ENCODE measurements at places on chromosomes 13 and 19.

DNA sequence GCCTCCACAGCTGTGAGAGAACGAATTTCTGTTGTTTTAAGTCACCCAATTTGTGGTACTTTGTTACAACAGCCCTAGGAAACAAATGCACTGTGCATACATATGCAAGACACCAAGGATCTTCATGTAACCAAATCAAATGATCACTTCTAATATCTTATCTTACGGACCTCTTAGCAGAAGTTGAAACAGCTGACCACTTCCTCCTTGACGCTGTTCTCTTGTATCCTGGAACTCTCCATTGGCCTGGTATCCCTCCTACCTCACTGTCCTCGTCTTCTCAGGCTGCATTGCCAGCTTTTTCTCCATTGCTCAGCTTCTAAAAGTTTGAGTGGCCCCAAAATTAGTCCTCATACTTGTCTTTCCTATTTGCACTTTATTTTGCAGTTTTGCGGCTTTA, 200.4 kb downstream of the DLEU7 start:
- no peak for DNase-seq

DNA sequence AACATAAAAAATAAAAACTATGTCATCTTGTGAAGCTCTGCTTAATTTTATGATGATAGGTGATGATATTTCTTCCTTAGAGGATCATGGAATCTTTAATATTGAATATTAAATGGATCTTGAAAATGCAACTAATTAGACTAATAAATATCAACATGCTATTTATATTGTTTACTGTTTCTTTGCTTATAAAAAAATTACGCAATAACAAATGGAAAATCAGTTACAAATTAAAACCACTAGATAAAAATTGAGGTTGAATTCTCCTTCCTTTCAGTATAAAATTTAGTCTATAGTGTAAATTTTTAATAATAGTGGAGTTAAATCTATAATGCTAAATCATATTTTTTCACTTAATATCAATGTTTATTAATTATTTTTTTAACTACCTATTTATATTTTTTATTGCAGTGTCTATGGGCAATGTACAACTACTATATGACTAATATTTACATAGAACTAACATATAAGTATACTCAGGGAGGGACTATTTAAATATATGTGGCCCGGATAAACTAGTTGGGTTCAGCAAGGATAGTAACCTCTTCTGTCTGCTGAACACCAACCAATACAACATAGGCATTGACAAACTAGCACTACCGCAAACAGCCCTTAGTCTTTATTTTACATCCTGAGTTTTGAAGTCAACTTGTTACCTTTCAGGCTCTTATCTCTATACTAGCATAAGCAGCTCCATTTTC, 628.0 kb downstream of the EFNB2 start:
- DNase-seq = no peak

DNA sequence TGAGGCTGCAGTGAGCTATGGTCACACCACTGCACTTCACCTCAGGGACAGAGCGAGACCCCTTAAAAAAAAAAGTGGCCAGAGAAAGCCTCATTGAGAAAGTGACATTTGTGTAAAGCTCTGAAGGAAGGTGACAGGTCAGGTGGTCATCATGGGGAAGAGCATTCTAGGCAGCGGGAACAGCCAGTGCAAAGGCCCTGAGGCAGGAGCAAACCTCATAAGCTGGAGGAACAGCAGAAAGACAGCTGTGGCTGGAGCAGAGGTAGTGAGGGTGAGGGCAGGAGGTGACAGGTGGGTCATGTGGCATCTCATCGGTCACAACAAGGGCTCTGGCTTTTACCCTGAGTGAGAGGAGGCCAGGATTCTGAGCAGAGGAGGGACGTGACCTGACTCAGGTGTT, 64.4 kb downstream of the RYR1 start:
- no peak for DNase-seq

DNA sequence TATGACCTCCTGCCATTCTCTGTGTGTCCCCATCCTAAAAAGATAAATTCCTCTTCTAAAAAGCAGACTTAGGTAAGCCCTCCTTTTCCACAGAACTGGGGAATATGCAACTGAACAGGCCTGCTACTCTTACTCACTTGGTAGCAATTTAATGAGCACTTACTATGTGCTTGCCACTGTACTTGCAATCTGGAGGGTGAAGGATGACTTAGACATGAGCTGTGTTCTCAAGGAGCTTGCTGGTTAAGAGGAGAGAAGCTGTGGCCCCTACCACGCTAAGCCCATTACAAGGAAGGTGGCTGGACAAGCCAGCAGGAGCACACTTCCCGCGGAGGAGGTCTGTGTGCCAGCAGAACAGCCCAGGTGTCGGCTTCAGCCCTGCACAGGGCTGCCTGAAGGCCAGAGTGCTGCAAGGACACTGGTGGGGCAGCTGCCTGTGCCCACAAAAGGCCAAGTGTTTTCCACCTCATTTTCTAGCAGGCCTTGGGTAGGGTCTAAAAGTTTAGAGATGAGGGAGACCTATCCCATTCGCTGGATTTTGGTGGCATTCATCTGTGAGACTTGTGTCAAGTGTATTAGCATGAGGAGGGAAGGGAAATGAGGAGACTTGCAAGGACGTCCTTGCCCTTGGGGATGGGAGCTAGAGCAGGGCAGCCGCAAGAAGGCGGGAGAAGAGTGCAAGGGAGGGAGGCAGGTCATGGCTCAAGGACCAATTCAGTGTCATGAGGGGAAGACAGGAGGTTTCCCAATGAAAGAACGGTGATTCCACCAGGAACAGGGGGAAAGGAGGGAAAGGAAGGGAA, 52.0 kb downstream of the COL4A1 start:
- DNase-seq = no peak

GRCh38 chr13:110422913-110423688, 116.0 kb downstream of the COL4A2 start:
- DNase-seq = no peak

- DNase-seq = no peak
These were observed 21.6 kb downstream of the SLC25A30 start for GRCh38 chr13:45396533-45397095.

- DNase-seq = no peak
These were observed 528.4 kb upstream of the NBEA start for GRCh38 chr13:34413538-34414210.

DNA sequence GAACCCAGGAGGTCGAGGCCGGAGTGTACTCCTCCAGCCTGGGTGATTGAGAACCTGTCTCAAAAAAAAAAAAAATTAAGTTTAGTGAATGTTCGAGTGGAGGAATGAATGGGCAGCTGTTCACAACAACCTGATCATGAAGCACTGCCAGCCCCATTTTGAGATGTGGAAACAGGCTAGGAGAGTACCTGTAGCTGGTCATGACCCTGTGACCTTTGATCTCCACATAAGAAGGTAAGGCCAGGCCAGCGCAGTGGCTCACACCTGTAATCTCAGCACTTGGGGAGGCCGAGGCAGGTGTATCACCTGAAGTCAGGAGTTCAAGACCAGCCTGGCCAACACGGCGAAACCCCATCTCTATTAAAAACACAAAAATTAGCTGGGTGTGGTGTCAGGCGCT, 7.6 kb downstream of the RAVER1 start:
- no peak for DNase-seq

- no peak for DNase-seq
These were observed 1.7 kb downstream of the FPR1 start for GRCh38 chr19:51749979-51750378.

GRCh38 chr19:30111021-30111855, 169.2 kb downstream of the URI1 start:
- no peak for DNase-seq

- DNase-seq = peak; percentile 84
These were observed 814 bp downstream of the S1PR2 start for GRCh38 chr19:10230173-10230860.

DNA sequence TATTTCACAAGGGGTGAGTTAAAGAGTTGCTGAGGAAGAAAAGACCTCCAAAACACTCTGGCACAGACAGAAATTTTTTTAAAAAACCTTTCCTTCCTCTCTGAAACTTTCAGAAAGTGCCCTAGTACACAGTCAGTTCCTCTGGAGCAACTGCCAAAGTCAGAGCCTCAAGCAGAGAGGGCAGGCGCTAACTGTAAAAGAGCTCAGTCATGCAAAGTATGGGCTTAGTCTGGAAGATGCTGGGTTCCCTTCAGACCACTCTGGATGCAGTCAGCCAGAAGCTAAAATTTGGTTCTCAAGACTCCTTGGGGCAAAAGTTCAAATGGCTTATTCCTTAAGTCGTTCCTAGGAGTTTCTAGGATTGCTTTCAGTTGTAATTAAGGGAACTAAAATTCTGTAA, 671.6 kb downstream of the PCDH9 start:
- peak; percentile 53 for DNase-seq

DNA sequence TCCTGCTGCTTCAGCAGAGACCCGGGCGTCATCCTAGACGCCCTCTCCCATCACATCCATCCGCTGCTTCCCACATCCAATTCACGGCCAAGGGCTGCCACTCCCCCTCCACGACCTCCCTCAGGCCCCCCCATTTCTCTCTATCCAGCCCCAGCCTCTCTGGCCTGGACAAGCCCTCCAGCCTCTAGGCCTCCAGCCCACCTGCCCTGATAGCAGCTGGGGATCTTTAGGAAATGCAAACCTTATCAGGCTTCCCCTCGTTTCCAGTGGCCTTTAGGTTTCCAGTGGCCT, 51.6 kb downstream of the PEPD start:
- no peak for DNase-seq

GRCh38 chr19:35085947-35086346, 29.7 kb upstream of the FXYD3 start:
- no peak for DNase-seq

GRCh38 chr13:79403113-79403512, 2.9 kb downstream of the RBM26 start:
- no peak for DNase-seq

DNA sequence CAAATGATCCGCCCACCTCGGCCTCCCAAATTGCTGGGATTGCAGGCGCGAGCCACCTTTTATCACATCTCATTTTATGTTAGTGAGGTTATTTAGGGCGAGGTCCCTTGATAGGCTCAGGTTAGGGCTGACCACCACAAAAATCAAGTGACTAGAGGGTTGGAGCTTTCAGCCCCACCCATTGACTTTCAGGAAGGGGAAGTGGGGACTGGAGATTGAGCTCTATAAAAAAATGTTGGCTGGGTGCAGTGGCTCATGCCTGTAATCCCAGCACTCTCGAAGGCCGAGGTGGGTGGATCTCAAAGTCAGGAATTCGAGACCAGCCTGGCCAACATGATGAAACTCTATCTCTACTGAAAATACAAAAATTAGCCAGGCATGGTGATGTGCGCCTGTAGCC, 20.1 kb downstream of the FPR3 start:
- no peak for DNase-seq

GRCh38 chr13:19182536-19182935, 912 bp upstream of the TUBA3C start:
- DNase-seq = no peak

DNA sequence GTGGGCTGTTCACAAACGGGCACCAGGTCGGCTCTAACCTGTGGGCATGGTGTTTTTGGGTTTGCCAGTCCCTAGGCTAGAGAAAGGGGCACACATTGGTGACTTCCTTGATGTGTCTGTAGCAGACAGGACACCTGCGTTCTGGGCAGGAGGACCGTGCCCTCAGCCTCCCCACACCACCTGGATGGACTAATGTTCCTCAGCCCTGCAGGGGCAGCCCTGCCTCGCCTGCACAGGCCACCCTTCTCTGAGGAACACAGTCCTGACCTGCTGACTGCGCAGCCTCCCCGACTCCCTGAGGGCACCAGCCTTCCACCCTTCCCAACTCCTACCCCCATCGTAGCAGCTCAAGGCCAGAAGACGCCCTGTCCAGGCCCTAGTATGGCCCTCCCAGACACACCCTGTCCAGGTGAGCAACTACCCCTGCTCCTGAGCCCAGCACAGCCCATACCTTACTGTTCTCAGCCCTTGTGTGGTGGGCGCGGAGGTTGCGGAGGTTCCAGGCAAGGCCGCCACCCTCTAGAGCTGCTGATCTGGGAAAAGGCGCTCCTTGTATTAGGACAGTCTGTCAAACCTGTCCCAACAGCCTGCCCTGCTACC, 55.7 kb downstream of the GGACT start:
- no peak for DNase-seq

DNA sequence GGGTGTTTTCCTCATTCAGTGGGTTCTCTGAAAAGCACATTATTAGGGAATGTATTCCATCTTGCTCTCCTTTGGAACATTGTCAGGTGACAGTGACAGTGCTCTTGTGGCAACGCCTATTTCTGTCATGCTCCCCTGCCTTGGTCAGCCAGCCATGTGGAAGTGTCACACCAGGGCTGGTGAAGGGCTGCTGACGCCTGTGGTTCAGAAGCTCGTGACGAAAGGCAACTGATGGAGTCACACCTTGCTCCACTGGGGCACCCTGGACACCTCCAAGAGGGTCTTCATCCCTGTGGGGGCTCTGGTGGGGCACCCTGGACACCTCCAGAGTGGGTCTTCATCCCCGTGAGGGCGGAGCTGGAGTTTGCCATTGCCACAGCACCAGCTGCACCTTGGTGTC, 68.9 kb upstream of the GPR183 start:
- DNase-seq = peak; percentile 42

DNA sequence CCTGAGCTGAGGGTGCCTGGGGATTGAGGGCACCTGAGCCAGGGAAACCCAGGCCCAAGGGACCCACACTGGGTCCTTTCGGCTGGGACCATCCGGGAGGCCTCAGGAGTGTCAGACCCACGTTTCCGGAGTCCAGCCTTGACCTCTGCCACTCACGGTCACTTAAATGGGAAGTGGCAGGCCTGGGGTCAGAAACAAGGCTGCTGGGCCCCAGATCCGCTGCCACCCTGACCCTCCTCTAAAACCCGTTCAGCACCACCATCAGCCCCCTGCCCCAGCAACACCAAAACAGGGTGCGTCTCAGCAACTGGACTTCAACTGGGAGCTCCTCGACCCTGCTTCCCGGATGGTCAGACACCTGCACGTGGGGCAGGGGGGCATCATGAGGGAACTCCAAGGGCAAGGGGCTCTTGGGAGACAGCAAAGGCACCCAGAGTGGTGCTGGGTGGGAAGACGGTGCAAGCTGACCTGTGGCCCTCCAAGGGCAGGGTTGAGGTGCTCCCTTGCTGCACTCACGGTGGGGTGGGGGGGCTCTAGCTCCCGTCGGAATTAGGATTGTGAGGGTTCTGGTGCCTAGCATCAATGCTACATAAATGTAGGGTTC, 1.2 kb upstream of the PLPP2 start:
- no peak for DNase-seq

GRCh38 chr13:77448689-77449088, 86.8 kb upstream of the SCEL start:
- no peak for DNase-seq

DNA sequence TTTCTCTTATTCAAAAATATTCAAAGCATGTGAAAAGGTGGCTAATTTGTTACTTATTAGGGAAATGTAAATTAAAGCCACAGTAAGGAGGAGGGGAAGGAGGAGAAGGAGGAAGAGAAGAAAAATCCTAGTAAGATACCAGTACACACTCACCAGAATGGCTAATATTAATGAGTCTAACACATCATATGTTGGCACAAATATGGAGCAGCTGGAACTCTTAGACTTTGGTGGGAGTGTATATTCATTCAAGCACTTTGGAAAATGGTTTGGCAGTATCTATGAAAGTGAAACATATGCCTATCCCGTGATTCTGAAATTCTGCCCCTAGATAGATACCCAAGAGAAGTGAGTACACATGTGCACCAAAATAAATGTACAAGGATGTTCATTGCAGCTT, 38.1 kb upstream of the RGCC start:
- no peak for DNase-seq

GRCh38 chr13:69373747-69374425, 733.7 kb upstream of the ATXN8OS start:
- no peak for DNase-seq

Data from islet precursor cell (in vitro differentiated cells).